Activated naive CD4-positive, alpha-beta T cell treated with Interleukin-2 at 50 U/mL for 16 hours (primary cell): ENCODE measurements at places on chromosomes 6 and 20.
A peak's percentile ranks its signal among the peaks of the same experiment; 100 is the strongest.

DNA sequence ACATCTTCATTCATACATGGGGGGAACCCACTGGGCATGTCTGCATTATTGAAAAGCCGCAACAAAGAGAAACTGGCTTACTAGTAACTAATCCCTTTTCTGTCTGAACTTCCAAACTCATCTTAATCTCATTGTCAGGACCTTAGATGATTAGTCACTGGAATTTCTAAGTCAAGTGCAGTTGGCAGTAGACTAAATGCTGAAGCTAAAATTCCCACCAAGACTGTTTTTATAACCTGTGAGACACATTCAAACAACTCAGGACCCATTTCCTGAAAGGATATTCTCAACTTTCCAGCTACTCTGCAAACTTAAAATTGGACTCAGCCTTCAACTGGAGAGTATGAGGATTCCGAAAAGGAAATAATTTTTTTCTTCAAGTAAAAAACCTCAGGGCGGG is 94.8 kb upstream of the SCAF8 start:
- DNase-seq: no peak

GRCh38 chr6:7142918-7143475 is 35.2 kb downstream of the RREB1 start:
- DNase-seq: no peak

DNA sequence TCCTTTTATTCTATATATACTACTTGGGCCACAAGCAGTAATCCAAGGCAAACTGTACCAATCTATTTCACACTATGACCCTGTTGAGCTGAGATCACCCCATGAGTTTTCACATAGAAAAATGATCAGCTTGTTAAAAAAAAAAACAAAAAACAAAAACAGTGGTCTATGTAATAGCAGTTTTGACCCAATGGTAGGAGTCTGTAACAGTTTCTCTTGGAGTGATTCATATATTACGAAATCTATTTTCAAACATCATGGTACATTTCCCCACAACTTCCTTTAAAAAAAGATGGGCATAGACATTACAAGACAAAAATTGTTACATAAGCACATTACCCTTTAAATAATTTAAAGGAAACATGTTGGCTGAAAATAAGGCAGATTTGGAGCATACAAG is 78.1 kb downstream of the PRSS35 start:
- no peak for DNase-seq

GRCh38 chr20:50919567-50919966 is 11.7 kb downstream of the ADNP start:
- no peak for DNase-seq

DNA sequence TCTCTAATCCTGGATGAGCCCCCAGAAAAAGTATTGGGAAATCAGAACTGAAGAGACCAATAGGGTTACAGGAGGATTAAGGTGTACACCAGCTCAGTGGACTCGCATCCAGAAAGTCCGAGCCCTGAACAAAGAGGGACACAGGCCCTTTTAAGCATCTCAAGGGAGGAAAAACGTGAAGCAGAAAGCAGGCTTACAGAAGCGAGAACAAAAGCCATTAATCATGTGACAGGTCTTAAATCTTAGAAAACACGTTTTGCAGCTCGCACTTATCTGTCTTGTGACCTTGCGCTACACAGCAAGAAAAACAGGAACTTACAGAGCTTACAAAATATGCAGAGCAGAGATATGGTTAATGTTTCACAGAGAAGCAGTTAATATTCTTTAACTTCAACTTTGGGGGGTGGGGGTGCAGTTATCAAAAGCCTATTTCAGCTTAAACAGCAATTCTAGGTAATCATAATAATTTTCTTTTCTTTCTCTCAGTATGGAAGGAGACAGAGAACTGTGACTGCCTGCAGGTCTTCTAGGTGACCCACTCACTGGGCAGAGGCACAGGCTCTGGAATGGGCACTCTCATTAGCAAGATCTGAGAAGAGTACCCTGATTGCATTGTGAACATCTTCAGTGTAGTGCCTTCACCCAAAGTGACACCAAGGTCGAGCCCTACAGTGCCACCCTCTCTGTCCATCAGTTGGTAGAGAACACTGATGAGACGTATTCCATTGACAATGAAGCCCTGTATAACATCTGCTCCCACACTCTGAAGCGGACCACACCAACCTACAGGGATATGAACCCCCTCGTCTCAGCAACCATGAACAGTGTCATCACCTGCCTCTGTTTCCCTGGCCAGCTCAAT is 65.0 kb upstream of the MOCS1 start:
- no peak for DNase-seq

- peak; percentile 23 for DNase-seq
Observed at GRCh38 chr6:27791182-27791943, 120.8 kb downstream of the OR2B2 start.

GRCh38 chr20:50367104-50367674 is 143.0 kb upstream of the PTPN1 start:
- no peak for DNase-seq

DNA sequence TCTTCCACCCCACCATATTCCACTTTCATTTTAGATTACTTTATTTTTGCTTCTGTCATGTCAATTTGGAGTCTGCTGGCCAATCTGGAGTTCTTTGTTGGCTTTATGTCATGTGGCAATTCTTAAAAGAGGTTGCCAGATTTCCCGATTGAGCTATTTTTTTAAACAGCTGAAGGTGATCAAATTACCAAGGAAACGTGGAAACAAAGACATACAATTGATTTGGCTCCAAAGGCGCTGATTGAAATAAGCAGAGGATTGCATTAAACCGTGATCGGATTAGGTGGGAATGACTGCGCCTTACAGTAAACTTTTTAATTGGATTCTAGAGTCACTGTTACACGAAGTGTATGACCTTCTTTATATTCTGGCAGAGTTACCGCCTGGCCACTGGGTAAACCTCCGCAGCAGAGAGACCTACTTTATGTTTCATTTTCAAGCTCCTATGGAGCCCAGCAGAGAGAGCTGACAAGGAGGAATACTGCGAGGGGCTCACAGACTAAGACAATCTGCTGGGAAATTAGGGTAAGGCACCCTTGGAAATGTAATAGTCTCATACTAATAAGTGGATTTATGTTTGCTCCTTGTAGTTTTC is 37.9 kb downstream of the SIM1 start:
- no peak for DNase-seq
